Activated CD8-positive, alpha-beta memory T cell treated with anti-CD3 and anti-CD28 coated beads for 1 hour (primary cell): ENCODE measurements at places on chromosomes 1 and 21.

DNA sequence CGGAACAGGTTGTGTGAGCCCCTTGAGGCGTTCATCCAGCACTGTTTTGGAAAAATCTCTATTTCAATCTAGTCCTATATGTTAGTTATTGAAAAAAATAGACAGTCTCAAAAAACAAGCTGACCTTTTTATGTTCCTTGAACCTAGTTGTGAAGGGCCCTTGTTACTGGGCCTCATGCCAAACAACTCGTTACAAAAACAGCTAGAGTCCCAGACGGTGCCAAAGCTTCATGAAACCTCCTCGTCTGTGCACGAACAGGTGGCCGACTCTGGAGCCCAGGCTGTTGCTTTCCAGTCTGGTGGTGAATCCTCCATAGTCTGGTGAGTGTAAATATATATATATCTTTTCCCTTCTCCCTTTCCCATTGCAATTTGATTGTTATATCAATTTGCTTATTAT is at the start of gene CHIA:
Gene CHIA (plus strand): TSS at position 222 of the 400 bp plus-strand sequence. CDS start 19,617 bp downstream, outside the sequence.
- DNase-seq, result no peak

DNA sequence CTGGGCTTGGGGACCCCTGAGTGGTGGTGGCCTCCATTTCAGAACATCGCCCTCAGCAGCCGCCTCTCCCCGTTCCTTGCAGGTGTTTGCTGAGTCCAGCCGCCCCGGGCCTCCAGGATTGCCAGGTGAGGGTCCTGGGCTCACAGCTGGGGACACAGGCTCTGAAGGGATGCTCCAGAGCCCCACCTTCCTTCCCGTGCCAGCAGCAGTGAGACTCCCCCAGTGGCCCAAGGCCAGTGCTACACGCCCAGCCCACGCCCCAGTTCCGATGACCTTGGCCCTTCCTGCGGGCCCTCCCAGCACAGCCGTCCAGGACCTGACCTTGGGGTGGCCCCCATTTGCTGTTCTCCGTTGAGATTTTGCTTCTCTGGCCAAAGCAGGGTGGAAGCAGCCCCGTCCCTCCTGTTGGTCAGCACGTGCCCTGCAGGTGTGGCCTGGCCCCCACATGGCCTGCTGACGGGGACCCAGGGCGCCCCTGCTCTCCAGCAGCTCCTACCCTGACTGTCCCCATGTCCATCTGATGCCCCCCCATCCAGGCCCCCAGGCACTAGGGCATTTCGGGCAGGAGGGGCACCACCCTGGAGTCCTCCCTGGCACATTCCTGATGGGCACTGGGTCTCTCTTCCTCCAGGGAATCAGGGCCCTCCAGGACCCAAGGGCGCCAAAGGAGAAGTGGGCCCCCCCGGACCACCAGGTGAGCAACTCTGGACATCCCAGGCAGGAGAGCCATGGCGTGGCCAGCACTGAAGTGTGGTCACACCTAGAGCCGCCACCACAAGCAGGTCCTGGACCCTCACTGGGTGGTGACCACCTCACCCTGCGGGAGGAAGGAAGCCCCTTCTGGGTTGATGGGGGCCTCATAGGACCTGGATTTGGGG is 45.0 kb downstream of the SLC19A1 start:
- DNase-seq, result no peak

DNA sequence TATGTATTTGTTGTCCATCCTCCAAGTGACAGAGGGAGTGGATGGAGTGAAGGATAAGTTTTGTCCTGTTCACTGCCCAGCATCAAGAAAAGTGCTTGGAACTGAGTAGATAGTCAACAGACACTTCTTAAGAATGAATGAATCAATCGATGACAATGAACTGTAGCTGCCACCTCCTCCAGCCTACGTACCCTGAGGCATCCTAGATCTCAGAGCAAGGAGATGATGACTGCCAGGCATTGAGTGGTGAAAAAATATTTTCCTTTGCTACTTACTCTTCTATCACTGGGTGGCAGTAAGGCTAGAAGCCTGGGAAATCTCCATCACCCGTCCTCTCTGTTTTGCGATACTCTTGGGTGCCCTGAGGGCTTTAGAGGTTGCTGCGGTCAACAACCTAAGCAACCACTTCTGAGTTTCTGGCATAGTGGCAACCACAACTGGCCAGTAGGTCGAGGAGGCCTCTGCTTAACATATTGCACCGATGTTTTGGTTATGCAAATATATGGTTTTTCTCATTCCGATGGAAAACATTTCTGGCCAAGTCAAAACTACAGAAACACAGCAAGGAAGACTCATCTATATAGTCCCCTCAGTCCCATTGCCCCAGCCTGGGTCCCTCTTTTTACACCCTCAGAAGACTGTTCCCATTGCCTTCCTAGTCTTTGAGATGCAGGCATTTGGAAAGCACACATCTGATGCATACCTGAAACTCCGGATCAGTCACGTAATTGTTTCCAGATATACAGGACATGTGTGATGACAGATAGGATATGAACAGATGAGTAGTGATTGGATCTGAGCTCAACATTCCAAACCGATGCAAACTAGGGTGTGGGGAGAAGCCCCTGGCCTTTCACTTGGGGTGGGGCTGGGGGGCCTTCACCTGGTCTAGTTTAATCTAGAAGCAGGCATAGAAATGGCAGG is 136.8 kb downstream of the RUNX1 start:
- DNase-seq, result no peak

DNA sequence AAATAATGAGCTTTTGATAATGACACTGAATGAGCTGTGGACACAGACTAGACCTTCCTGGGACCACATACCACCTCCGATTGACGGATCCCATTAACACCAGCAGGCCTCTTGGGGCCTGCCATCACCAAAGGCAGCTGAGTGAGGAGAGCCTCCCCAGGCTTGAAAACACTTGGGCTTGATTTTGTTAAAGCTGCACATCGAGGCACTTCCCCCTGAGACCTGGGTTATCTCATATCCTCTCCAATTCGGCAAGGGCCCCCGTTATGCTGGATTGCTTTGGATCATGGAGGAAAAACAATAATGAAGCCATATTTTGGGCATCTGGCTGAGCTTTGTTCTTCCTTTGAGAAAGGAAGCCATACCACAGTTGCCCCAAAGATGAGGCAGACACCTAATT is 143.0 kb downstream of the AJAP1 start:
- no peak for DNase-seq

DNA sequence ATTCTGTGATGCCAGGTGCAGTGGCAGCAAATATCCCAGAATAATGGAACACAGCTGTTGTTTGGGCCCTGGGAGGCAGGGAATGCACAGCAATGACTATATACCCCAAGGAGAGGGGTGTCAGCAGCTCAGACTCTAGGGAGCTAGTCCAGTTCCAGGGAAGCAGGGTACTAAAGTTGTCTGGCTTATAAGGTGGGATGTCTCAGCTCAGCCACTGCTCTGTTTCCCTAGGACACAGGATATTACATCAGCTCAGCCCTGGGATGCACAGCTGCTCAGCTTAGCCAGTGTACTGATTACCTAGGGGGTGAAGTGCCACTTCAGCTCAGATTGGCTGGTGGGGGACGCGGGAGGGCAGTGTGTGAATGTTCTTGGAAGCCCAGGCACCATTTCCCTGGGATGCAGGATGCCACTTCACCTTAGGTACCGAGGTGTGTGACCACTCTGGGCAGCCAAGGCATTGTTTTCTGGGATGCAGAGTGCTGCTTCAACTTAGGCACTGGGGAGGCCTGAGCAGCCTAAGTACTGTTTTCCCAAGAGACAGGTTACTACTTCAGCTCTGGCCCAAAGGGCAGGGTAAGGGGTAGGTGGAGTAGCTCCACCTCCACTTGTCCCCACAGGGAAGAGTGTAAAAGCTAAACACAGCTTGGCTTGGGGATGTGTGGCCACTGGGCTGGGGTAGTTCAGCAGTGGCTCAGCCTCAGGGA is 59.4 kb downstream of the DIPK1A start:
- DNase-seq, result no peak

GRCh38 chr1:65495137-65495536 is 74.7 kb downstream of the LEPR start:
- DNase-seq, result no peak

DNA sequence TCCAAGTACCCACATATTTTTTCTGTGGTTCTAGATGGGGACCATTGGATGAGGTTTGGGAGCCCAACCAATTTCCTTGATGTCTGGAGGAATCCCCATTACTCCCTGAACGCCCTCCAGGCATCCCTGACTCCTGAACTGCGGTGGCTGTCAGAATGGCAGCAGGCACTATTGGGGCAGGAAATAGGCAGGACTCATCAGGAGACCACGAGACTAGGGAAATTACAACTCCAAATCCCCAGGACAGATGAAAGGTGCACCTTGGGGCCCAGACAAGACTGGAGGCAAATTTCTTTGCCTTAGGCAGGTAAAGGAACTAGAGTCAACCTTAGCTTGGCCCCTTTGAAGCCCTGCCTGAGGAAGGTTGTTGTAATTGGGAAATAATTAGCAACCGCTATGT is 1.1 kb downstream of the CGN start:
- DNase-seq, result no peak

DNA sequence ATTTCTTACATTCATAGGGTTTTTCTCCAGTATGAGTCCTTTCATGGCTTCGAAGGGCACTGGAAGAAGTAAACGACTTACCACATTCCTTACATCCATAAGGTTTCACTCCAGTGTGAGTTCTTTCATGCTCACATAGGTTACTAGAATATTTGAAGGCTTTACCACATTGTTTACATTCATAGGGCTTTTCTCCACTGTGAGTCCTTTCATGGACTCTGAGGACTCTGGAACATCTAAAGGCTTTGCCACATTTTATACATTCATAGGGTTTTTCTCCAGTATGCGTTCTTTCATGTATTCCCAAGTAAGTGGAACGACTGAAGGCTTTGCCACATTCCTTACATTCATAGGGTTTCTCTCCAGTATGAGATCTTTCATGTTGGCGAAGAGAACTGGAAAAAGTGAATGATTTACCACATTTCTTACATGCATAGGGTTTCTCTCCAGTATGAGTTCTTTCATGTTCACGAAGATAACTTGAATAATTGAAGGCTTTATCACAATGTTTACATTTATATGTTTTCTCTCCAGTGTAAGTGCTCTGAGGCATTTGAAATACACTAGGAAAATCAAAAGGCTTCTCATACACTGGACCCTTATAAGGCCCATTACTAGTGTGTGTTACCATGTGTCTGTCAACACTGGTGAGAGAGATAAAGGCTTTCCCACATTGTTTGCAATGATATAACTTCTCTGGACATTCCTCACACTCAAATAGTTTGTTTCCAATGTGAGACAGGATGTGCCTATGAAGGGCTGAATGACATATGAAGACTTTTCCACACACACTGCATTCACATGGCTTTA is 29.9 kb upstream of the ZNF695 start:
- no peak for DNase-seq

DNA sequence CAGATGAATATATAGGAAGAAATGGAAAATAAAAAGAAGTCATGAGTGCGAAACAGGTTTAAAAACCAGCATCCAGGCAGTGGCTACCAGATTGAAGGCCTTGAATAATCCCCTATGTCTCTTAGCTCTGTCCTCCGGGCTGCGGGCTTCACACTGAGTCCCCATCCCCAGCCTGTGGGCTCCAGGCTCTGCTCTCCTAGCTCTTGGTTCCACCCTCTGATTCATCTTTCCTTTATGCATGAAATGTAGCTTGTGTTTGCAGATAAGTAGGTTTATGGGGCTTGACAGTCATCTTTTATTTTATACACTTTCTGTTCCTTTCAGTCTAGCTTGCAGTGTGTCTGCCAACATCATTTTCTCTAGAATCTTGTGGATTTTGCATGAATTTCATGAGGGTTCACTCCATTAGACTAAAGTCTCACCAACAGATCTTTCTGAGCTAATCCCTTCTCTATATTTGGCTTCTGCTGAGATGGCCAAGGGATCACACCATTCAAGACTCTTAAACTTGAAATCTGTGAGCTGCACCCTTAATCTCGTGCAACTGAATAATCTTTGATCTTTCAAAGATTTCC is 174.5 kb downstream of the PLPPR4 start:
- DNase-seq, result no peak

DNA sequence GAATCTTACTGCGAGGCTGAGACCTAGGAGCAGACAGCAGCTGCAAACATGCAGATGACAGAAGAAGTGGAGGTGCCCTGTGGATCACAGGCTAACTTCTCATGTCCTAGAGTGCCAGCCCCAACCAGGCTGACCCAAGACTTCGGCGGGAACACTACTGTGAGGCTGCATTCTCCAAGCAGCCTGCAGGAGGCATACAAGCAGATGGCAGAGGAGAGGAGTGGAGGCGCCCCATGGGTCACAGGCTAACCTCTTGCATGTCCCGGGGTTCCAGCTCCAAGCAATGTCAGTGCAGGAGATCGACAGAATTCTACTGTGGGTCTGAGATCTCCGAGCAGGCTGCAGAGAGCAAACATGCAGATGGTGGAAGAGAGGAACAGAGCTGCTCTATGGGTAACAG is 98.1 kb upstream of the ZNF678 start:
- no peak for DNase-seq
